ENCODE measurements at places on chromosomes 1 and 21.

- peak; percentile 81 for DNase-seq
Measured at GRCh38 chr1:150168960-150169601, 19.4 kb downstream of the PLEKHO1 start.

- DNase-seq: no peak
Measured at GRCh38 chr1:153447498-153448170, 12.8 kb downstream of the S100A7 start.

DNA sequence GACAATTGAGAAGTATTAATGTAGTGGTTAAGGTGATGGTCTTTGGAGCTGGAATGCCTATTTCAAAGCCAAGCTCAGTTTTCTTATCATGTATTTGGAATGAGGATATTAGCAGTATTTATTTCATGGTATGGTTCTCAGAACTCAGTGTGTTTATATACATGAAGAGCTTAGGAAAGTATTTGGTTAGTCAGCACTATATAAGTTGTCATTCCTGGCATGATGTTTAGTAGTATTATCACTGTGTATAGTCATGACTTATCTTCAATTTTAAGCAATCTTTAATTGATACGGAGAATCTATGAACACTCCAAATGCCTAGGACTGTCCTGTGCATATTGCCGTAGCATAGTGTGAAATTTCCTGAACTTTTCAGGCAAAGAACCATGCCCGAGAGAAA, 501.9 kb upstream of the USP24 start:
- no peak for DNase-seq

GRCh38 chr1:20612221-20612746, 21.0 kb upstream of the PINK1 start:
- no peak for DNase-seq

GRCh38 chr1:225999912-226000337, 782 bp upstream of the SDE2 start:
- no peak for DNase-seq

GRCh38 chr1:202016022-202016810, 5.8 kb downstream of the ELF3 start:
- no peak for DNase-seq

GRCh38 chr21:43929217-43929971, 64.4 kb downstream of the AGPAT3 start:
- DNase-seq: no peak

GRCh38 chr1:89903550-89903949, 82.7 kb downstream of the LRRC8D start:
- DNase-seq: no peak

DNA sequence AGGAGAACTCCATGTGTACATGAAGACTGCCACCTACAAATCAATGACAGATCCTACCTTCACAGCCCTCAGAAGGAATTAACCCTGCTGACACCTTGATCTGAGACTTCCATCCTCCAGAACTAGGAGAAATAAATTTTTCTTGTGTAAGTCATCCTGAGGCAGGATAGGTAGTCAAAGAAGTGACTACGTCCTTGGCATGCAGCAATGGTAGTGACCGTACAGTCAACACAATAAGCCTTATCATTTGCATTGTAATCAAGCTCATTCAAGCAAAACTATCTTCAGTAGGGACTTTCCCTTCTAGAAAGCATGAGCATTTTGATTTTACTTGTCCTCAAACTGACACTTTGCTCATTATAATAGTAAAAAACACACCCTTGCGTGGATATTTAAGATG, 64.0 kb upstream of the KCNK1 start:
- DNase-seq: no peak

- no peak for DNase-seq
Measured at GRCh38 chr21:30747159-30747558, at the start of gene KRTAP21-2. Gene KRTAP21-2, minus strand, starts transcription at chr21:30747259. Its CDS starts 57 bp downstream, at chr21:30747202.

DNA sequence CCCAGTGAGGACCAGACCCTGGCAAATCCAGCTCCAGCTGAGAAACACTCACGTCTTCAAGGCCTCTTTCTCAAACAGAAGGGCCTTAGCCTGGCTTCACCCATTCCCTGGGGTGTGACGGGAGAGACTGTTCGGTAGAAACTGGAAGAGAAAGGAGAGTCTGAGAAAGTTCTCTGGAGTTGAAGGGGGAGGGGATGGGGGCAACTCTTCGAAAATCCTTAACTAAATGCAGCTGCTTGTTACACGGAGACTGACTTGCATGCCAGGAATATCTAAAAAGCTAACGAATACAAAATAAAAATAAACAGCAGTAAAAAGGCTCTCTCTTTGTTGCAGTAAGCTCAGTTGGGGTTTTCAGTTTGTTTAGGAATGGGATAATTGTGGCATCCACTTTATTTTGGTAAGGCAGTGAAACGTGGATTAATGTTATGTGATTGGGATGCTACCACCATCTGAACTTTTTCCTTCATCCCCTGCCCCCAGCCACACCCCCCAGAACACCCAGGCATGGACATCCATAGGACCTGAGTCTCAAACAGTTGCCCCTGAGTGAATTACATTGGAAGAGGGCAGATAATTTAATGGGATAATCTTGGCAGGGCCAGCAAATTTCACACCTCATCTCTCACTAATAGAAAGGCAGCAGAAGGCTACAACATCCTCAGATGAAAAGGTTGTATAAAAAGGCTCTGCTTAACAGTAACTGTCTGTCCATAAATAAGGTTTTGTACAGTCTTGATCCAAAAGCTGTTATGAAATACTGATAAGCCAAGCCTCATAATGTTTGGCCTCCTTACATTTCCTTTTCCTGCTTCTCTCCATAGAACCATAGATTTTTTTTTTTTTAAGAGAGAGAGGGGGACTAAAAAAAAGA, 5.8 kb downstream of the ROR1 start:
- DNase-seq: no peak

GRCh38 chr1:176566004-176566975, 103.3 kb downstream of the PAPPA2 start:
- DNase-seq: no peak

- no peak for DNase-seq
Measured at GRCh38 chr1:73772941-73773340, 425.0 kb downstream of the LRRIQ3 start.

- DNase-seq: no peak
Measured at GRCh38 chr1:51666478-51666877, 49.6 kb downstream of the OSBPL9 start.

DNA sequence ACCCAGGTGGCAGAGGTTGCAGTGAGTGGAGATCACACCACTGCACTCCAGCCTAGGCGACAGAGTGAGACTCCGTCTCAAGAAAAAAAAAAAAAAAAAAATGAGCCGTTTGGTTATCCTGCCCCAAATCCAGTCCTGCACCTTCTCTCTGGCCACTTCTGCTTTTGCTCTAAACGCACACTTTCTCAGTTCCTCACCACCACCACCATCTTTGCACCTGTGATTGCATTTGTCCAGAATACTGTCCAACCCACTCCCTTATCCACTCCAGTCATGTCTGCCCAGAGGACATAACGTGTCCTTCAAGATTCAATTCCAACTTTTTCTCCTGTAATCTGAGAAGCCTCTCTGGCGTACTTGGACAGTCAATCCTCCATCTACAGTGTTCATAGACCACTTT, 2.2 kb upstream of the NEK2 start:
- DNase-seq: no peak

GRCh38 chr1:10867138-10867721, 70.8 kb upstream of the CASZ1 start:
- peak; percentile 84 for DNase-seq

- DNase-seq: peak; percentile 40
Measured at GRCh38 chr1:193104502-193104906, 710 bp downstream of the GLRX2 start.

DNA sequence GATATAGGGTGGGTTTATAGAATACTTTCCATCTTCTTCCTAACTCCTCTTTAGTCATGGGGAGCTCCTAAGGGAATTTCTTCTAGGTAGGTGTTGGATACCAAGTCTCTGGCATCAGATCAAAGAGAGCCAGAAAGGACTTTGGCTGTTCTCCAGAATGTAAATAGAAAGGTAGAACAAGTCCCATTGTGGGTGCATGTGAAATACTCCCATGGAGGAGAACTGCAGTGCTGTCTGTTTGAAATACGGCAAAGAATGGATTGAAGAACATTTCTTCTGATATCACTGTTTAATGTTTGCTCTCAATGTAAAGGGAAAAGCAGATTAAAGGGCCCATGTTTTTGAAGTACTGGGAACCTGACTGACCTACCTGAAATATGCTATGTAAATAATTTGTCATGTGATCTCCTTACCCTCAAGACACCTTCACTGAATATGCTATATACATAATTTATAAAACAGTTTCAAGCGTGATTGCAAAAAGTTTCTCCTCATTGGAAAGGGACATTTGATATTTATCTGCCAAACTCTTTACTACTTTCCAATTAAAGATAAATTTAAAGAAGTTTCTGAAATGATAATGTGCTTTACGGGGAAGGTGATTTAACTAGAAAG, 65.9 kb downstream of the LAMC1 start:
- DNase-seq: no peak

DNA sequence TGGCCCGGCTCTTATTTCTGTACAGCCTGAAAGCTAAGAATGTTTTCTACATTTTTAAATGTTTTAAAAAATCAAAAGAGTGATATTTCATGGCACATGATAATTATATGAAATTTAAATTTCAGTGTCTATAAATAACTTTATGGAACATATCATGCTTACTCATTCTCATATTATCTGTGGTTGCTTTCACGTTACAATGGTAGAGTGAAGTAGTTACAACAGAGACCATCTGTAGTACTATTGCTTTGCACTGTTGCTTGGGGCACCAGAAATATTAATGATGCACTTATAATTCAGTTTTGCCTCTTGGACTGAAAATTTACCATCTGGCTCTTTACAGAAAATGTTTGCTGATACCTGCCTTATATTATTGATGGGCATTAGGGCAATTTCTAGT, 481.6 kb downstream of the PLPP3 start:
- DNase-seq: no peak

GRCh38 chr1:3507636-3508275, 53.3 kb downstream of the ARHGEF16 start:
- no peak for DNase-seq

DNA sequence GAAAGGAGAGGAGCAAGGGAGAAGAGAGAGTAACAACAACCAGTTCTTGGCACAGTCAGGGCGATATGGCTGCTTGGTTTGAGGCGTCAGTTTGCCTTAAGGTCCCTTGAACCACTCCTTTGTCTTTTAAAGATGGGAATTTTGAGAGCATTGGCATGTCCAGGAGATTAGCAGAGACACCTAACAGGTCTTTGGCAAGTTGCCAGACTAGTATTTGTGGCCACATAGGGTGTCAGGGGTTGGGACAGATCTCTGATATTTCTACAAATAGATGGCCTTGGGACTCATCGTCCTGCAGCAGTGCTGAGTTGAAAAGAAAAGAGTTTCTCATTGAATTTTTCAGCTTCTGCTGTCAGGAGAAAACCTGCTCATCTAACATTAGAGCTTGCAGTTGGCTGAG, 55.3 kb upstream of the KCND3 start:
- no peak for DNase-seq

DNA sequence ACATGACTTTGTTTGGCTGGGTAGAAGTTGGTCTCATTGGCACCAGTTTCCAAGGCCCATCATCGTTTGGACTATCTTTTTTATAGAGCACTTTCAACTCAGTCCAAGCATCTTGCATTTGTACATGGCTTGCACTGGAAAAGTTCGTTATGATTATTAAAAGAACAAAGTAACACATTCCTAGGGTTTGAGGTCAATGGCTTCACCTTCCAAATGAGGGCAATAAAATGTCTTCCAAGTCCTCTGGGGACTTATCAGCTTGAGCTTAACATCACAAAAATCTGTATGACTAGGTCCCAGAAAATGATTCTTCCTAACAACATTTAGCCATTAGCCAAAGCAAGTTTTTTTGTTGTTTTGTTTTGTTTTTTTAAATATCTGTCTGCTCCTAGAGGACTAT, 610.8 kb downstream of the LMO4 start:
- no peak for DNase-seq

DNA sequence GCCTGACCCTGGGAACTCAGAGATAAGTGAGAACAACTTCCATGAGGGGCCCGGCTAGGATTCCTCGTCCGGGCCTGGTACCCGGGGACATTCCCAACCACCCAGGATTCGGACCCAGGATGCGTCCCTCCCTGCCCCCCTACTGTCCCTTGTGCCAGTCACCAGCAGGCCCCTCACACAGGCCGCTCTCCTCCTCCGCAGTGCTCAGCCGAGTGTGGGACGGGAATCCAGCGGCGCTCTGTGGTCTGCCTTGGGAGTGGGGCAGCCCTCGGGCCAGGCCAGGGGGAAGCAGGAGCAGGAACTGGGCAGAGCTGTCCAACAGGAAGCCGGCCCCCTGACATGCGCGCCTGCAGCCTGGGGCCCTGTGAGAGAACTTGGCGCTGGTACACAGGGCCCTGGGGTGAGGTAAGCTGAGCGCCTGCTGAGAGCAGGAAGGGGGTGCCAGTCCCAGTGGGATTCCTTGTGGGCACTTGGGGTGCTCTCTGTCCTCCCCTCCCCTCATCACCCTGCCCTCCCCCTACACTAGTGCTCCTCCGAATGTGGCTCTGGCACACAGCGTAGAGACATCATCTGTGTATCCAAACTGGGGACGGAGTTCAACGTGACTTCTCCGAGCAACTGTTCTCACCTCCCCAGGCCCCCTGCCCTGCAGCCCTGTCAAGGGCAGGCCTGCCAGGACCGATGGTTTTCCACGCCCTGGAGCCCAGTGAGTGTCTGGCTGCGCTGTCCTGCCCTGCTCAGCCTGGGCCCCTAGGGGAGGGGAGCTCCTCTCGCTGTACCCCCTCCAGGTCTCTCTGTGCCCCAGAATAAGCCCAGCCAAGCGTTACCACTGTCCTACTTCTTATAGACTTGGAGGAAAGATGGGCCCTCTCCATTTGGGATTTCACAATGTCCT, 9.8 kb downstream of the ADAMTSL4 start:
- peak; percentile 20 for DNase-seq

DNA sequence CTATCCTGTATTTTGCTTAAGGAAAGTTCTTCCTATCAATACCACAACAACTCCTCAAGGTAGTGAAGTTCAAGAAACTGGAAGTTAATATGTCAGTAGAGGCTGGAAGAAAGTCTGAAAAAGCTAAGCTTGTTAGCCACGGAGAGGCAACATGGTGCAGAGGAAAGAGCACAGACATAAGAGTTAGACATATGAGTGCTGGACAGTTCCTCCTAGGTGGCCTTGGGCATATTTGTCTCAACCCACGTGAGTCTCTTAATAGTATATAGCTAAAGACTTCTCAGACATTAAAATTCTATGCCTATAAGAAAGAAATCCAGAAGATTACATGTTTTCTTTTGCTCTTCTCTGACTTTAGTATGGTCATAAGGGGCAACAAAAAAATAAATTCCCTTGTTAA, 22.8 kb upstream of the RRP15 start:
- DNase-seq: no peak

- no peak for DNase-seq
Measured at GRCh38 chr1:152252157-152252556, 28.2 kb upstream of the HRNR start.

DNA sequence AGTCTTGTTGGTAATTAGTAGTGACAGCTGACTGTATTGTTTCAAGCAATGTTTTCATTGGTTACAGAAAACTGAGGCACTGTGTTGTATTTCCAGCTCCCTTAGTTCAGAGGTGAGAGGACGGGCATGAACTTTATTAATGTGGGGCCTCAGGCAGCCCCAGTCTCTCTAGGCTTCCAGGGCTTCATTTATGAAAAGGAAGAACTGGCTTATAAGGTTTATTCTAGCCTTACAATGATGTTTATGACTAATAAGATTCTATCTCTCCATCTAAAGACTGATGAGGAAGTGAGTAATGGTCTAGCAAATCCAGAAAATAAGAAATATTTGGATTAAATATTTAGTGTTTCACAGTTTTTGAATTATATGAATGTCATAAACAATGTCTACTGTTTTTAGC, 41.5 kb downstream of the CBS start:
- no peak for DNase-seq

Measured in glutamatergic neuron (in vitro differentiated cells).